ENCODE measurements at places on chromosomes 2 and 18. TPM values are rescaled to one million over a fixed set of nuclear protein-coding genes. Genes with fewer than 3 reads are reported as not detected.

DNA sequence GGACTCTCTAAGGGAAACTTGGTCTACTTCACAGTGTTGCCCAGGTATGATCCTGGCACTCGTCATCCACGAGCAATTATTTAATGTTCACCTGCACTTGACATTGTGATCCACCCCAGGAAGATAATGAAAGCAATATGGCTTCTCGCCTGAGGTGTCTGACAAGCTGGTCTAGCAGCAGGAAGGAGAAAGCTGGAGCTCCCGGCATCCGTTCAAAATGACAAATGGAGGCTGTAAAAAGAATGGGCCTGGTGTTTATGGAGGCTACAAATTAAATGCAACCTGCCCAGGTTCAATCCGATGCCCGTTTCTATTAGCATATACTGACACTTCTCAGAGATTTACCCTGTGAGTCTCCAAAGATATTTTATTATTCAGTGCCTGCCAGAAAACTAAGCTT lies 317.6 kb downstream of the CTNNA2 start:
- DNase-seq, result no peak

GRCh38 chr2:204024503-204024902 lies 87.9 kb downstream of the ICOS start:
- DNase-seq, result no peak

GRCh38 chr2:235048549-235048948 lies 96.7 kb downstream of the SH3BP4 start:
- no peak for DNase-seq

- DNase-seq, result no peak
These were observed 162.1 kb downstream of the SH3RF3 start for GRCh38 chr2:109290887-109291643.

DNA sequence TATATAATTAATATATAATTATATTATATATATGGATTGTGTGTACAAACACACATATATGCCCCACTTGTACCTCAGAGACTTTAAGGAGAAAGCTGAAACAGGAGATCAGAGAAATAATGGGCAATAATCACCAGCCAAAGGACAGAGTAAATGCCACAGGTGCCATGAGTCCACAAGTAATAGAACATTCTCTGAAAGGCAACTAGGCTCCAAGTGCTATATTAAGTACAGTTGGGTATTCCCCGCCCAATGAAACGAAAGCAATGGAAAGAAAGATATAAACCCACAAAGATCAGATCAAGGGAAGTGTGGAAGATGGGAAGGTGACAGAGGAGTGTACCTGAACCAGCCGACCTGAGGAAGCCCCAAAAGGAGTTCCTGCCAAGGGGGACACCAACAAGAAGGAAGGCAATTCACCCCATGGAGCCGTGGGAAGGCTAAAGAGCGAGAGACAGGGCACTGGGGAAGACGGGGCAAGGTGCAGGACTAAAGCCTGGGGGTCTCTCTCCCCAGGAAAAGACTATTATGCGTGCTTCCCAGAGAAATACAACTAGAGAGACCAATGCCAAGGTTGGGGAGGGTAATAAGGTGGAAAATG lies 19.0 kb downstream of the DYM start:
- no peak for DNase-seq

DNA sequence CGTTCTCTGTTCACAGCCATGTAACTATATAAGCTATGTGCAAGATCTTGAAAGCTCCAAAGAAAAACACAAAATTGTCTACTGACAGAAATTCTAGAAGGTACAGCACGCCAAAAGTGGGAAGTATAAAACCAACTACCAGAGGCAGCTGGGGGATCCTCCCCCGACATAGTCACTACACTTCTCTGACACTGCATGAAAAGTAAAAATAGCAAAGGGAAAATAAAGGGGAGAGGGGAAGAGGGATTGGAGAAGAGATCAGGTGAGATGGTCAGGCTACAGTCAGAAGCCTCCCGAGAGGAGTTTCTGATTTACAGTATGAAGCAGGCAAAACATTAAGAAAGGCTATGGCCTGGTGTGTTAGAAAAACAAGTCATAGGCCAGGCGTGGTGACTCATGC lies 39.8 kb upstream of the PCBP1 start:
- DNase-seq, result no peak

DNA sequence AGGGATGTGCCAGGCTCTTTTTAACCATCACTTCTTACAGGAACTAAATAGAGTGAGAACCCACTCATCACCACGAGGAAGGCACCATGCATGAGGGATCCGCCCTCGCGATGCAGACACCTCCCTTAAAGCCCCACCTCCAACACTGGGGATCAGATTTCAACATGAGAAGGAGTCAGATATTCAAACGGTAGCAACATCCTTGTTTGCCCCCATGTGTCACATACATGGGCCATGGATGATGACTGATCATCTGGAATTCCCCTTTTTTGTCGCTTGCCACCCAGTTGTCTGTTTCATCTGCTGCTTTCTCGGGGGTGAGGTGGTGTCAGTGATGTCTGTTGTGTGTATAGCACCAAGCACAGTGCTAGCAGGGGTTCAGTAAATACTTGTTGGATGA lies 57.9 kb downstream of the NCK2 start:
- no peak for DNase-seq

DNA sequence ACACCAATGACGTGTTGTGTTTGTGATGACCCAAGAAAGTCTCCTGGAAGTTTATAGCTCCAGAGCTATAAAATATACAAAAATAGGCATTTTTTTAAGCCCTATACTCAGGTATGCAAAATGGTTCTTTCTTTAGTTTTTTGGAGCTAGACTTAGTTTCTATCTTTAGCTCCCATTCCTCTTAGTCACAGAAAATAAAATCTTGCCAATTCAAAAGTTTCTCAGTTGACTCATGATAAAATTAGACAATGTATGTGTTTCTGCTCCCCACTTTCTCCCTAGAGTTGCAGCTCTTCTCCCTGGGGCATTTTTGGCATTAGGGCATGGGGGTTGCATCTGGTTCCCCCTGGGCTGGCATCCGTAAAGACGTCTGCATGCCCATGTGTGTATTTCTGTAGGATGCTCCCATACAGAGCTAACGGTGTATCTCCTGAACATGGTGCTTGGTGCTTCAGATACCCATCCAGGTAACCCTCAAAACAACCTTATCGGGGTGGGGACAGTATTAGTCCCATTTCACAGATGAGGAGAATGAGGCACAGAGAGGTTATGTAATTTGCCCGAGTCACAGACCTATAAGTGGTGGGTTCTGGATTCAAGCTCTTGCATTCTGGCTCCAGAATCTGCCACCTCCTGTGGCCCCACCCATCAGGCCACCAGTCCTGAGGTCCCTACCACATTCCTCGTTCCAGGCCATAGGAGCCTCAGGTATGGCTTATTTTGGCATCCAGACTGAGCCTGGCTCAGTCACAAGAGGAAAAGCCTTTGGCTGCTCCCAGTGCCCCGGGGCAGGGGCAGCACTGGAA lies 43.1 kb upstream of the ASAP2 start:
- DNase-seq, result no peak

GRCh38 chr2:176826984-176827668 lies 385.5 kb upstream of the HNRNPA3 start:
- no peak for DNase-seq

NRP2 gene
- total RNA-seq, result 2.9 TPM

KCNJ13 gene
- not detected for total RNA-seq

DYNAP gene
- total RNA-seq, result not detected

HOXD4 gene
- not detected for total RNA-seq

CHRNA1 gene
- not detected for total RNA-seq

IHH gene
- not detected for total RNA-seq

CAPN14 gene
- total RNA-seq, result 0.28 TPM

INPP5D gene
- 135 TPM for total RNA-seq

DPYSL5 gene
- not detected for total RNA-seq

NAGK gene
- total RNA-seq, result 93.3 TPM

Data from activated naive CD8-positive, alpha-beta T cell treated with anti-CD3 and anti-CD28 coated beads, Interleukin-2, amount 10 ng/mL, durations not matched to agents 7 days and 5 days (primary cell).